ENCODE measurements at places on chromosomes 13 and 19. TPM values are rescaled to one million over a fixed set of nuclear protein-coding genes. Genes with fewer than 3 reads are reported as not detected.

DNA sequence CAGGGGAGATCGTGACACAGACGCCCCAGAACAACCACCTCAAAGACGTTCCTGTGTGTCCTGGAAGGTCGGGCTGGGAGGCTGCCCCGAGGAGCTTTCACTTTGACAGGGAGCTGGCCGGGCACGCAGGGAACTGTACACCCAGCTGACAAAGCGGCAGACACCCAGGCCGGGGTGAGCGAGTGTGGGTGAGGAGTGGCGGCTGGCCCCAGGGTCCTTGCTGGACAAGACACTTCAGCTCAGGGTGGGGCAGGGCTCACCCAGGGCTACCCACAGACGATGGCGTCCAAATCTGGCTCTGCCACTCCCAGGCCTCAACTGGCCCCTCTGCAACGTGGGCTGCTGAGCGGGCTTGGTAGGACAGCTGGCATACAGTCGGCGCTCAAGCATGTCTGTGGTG lies 2.0 kb downstream of the FGF22 start:
- H3K4me3 ChIP-seq: no peak overlapping the region
- H3K27me3 ChIP-seq: no peaks in the 10 kb centered on the region
- H3K27ac ChIP-seq: no peak overlapping the region

GRCh38 chr13:74931698-74932433 lies 550.1 kb downstream of the TBC1D4 start:
- H3K27me3 ChIP-seq: no peaks in the 10 kb centered on the region
- no peak for DNase-seq
- H3K36me3 ChIP-seq: no peaks in the 10 kb centered on the region
- H3K4me3 ChIP-seq: no peak overlapping the region

Gene LIM2
- total RNA-seq: not detected

GRCh38 chr19:6766357-6767080 lies 716 bp downstream of the SH2D3A start:
- no peak for DNase-seq
- H3K27me3 ChIP-seq: no peaks in the 10 kb centered on the region
- H3K4me1 ChIP-seq: peaks cover 29% of the 10 kb centered on the region
- H3K36me3 ChIP-seq: no peaks in the 10 kb centered on the region
- no peak overlapping the region for H3K27ac ChIP-seq
- H3K4me3 ChIP-seq: peak overlapping the region; percentile 54

Gene DCT
- 0.10 TPM for total RNA-seq
